ENCODE measurements at places on chromosomes 3 and 15.

DNA sequence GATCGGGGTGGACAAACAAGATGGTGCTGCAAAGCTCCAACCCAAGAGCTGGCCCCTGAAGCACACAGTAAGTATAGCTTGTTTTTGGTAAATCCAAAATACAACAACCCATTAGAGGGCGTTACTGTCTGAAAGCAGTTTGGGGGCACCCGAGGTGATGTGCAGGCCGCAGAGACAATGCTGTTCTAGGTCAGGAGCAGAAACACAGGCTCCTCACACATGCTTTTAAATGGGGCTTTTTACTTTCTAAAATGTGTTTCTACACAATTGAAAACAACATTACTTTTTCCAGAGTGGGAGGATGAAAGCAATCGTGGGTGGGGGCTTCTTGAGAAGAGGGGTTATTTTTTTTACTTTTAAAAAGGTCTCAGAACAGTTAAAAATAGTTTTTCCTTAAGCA lies 1029.3 kb upstream of the CFAP20DC start:
- DNase-seq = no peak

- DNase-seq = no peak
These were observed 134.1 kb upstream of the MEF2A start for GRCh38 chr15:99431661-99432091.

DNA sequence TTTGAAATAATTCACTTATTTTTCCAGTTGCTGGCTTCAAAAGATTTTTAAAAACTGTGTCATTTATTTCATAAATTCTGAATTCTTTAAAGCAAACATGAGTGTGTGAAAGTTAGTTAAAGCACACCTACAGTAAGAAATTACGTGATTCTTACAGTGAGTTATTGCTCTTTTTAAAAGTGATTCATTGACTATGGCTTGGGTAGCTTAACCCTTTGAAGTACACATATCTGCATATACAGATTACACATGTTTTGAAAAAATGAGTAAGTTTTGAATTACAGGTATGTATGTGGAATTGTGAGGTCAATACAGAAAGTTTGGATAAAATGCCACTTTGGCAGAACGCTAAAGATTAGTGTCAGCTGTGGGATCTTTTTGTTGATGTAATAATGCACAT lies 64.5 kb upstream of the MBNL1 start:
- DNase-seq = no peak

- no peak for DNase-seq
These were observed 16.8 kb downstream of the RFT1 start for GRCh38 chr3:53113293-53114010.

GRCh38 chr3:86793786-86794185 lies 197.2 kb downstream of the VGLL3 start:
- peak; percentile 99 for DNase-seq

DNA sequence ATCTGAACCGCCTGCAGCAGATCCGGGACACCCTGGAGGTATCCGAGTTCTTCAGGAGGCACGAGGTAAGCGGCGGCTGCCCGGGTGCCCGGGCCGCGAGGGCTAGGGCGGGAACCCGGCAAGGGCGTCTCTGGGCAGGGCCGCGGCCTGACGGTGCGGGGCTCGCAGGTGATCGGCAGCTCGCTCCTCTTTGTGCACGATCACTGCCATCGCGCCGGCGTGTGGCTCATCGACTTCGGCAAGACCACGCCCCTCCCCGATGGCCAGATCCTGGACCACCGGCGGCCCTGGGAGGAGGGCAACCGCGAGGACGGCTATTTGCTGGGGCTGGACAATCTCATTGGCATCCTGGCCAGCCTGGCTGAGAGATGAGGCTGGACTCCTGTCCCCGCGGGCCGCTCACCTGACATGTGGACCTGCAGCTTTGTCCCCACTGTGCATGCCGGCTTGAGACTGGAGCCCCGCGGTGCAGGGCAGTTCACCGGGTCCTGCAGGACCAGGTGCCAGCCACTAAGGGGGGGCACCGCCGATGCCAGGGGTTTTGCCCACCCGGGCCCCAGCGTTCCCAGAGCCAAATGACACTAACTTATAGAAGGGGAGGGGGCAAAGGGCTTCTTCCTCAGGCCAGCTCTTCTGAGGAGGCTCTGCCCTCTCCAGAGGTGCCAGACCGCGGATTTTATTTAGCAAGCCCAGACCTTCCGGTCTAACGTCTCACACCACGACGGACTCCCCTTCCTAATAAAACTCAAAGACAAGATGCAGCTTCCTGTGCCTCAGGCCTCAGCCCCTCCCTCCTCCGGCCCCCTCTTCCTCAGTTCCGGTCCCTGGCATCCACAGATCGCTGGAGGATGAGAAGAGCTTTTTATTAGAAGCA lies 9.4 kb downstream of the ITPKA start:
- no peak for DNase-seq

DNA sequence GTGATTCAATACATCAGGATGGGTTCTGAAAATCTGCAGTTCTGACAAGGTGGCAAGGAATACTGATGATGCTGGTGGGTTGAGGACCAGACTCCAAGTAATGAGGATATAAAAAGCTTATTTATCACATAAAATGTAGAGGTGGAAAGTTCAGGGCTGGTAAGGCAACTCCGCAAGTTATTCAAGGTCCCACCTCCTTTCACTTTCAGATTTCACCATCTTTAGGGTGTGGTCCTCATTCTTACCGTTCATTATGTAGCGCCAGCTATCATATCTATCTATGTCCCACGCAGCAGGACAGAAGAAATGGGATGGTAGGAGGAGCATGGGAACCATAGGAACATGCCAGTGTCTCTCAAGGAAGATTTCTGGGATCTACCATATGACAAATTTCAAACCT lies 80.3 kb downstream of the IL1RAP start:
- no peak for DNase-seq

- no peak for DNase-seq
These were observed 44.3 kb downstream of the PXYLP1 start for GRCh38 chr3:141275973-141276372.

DNA sequence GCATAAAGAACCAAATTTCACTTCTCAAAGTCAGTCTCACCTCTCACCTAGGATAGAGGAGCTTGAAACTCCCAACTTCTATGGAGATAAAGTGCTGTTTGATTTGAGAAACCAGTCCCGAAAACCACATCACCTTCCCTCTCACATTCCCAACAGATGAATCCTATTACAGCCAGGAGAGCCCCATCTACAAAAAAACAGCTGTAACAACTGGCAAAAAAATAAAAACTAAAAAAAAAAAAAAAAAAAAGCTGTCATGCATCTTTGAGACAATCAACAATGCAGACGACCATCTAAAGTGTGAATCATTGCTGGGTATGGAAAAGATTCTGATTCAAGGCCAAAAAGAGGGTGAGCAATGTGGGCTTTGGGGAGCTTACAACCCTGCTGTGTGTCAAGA lies 23.8 kb downstream of the HOMER2 start:
- no peak for DNase-seq

DNA sequence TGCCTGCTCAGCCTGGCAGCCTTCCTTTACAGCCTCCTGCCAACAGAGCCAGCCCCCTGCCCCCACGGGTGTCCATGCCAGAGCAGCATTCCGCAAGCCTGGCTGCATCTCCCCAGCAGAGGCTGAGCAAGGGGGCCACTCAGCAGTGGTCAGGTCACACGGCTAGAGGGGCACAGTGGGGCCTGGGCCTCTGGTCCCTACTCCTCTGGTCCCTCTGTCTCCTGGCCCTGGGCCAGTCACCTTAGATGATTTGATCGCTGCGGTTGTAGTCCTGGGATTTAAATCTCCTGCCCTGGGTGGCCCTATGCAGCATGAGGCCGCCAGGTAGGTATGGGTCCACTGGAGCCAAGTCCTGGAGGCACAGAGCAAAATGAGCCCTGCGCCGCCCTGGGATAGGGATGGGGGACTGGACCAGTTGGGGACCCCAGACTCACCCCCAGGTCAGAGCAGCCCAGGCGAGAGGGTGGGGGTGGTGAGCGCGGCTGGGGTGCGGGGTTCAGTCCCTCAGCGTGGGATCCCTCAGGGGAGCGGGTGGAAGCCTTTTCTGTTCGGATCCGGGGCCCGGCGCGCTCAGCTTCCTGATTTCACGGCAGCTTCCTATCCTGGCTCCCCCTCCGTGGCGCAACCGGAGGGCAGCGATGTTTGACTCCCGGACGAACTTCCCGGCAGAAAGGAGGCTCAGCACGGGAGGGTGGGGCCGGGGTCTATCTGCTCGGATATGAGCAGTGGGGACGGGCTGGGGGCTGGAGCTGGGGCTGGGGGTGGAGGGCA lies at the start of gene ZBTB47:
Gene ZBTB47, plus strand, starts transcription at position 138 of the 771 bp plus-strand sequence. CDS start 4,659 bp downstream, outside the sequence.
- no peak for DNase-seq

- peak; percentile 29 for DNase-seq
These were observed 24.6 kb upstream of the AP4E1 start for GRCh38 chr15:50883903-50884302.

GRCh38 chr15:91710080-91710698 lies 143.3 kb upstream of the SLCO3A1 start:
- DNase-seq = no peak

GRCh38 chr15:62464705-62465104 lies 299.6 kb upstream of the C2CD4B start:
- no peak for DNase-seq

DNA sequence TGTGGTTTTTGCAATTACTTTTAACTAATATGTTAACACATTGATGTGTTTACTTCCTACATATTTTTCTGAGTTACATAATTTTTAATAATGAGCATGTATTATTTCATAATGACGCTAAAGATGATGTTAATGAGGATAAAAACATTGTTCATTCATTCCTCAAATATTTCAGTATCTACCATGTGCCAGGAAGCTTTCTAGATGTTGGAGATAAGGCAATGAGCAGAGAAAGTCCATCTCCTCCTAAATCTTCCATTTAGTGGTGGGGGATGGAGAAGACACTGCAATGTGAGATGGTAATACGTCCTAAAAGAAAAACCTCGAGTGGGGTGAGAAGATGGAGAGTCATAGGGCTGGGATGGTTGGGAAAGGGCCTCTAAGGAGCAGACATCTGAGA lies 132.7 kb downstream of the MYLK start:
- peak; percentile 36 for DNase-seq

Data from HS-27A (cell line).